ENCODE measurements at places on chromosomes 1 and 21.

DNA sequence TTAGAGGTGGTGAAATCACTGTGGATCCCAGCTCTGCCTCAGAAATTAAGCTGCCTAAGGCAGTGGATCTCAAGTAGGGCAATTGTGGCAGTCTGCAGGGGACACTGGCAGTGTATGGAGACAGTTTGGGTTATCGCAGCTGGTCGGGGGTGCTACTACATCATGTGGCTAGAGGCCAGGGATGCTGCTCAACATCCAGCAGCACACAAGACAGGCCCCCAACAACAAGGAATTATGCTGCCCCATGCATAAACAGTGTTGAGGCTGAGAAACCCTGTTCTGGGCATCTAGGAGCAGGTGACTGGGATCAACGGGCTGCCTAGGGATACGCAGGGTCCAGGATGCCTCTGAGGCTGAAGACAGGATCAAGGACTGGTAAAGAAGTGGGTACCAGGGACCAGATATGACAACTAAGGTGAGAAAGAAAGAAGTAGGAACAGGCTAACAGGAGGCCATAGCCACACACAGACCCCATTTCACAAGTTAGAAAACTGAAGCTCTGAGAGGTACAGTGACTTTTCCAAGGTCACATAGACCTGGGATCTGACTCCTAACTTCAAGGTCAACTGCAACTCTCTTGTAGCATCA lies 8.7 kb downstream of the BATF3 start:
- no peak for DNase-seq

DNA sequence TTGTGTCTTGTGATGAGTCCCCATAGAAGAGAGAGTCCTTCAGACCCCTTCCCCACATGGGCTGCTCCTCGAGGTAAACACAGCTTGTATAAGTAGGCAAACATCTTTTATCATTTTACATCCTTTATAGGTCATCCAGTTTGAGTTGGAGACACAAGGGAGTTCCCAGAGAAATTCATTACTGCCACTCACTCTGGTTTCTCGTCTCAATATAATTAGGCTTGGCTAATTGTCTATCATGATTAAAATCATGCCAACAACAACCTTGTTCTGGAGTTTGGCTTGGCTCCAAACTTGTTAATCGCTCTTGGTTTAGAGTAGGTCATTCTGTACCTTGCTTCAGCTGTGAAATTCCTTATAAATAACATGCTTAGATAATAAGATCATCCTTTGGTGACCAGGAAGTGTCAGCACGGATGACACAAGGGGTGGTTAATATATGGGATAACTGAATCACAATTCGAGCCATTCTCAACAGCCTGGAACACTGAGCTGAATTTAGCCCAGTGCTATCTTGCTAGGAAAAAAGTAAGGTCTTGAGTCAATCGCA lies 70.7 kb upstream of the DAB1 start:
- no peak for DNase-seq

- DNase-seq, result no peak
Measured at GRCh38 chr1:226542623-226543103, 5.9 kb upstream of the STUM start.

- no peak for DNase-seq
Measured at GRCh38 chr1:32100359-32100758, 7.5 kb upstream of the KPNA6 start.

DNA sequence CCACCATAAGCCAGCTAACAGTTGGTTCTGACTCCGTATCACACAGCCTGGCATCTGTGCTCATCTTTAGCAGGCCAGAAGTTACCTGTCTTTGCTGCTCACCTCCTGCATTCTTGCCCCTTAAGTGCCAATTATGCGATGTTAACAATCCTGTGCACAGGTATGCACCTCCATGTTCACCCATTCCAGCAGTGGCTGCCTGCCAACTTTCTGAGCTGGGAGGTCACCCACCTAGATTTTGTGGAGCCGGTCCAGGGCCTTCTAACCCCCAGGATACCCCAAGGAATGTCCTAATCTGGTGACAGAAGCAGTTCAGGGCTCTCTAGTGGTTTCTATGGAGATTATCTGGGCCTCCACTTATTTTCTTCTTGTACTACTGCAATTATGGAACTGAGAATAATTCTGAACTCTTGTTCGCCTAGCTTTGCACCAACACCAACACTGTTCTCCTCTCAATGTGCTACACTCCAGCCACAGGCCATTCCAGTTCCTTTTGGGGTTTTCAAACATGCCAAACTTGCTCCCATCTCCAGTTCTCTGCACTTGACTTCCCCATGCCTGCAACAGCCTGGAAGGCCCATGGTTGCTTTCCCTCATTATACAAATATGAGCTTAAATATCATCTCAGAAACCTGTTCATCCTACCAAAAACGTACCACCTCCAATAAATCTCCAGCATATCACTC lies 9.0 kb downstream of the BCAR3 start:
- DNase-seq, result no peak

DNA sequence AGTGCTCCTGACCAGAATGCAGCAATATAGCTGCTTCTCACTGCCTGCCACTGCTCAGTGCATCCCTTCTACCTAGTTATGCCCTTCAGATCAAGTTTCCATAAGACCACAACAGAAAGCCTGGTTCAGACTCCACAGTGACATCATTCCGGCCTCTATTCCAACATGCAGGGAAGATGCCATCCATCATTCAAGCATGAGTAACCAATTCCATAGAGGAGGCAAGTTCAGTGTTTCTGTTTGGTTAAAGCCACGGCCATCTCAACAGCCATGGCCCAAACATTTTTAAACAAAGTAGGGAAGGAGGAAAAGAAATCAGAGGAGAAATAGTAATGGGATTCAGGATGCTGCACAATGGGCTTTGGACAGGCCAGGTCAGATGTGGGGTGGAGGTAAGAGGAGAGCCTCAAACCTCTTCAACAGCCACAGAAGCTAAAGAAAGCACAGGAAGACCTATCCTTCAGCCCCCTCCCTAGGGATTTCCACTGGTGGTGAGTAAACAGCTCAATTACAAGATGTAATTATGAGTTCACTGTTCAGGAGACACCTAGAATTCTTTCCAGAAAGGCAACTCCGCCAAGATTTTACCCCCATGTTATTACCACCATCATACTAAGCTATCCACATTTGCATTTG lies 484.9 kb downstream of the SETD4 start:
- DNase-seq, result no peak

DNA sequence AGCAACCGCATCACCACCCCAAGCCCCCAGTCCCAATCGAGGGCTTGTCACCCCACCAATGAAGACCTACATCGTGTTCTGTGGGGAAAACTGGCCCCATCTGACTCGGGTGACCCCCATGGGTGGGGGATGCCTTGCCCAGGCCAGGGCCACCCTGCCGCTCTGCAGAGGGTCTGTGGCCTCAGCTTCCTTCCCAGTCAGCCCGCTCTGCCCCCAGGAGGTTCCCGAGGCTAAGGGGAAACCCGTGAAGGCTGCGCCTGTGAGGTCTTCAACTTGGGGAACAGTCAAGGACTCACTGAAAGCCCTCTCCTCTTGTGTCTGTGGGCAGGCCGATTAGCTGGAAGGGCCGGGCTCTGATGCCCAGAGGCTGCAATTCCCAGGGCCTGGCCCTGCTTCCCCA lies 2.0 kb downstream of the SRARP start:
- DNase-seq, result no peak

DNA sequence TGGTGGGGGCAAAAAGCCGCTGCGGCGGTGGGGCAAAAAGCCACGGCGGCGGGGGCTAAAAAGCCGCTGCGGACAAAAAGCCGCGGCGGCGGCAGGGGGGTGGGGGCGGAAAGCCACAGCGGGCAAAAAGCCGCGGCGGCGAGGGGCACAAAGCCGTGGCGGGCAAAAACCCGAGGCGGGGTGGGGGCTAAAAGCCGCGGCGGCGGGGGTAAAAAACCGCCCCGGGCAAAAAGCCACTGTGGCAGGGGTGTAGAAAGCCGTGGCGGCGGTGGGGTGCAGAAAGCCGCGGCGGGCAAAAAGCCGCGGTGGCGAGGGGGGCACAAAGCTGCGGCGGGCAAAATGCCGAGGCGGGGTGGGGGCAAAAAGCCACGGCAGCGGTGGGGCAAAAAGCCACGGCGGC lies 3901.8 kb downstream of the SRGAP2C start:
- no peak for DNase-seq

DNA sequence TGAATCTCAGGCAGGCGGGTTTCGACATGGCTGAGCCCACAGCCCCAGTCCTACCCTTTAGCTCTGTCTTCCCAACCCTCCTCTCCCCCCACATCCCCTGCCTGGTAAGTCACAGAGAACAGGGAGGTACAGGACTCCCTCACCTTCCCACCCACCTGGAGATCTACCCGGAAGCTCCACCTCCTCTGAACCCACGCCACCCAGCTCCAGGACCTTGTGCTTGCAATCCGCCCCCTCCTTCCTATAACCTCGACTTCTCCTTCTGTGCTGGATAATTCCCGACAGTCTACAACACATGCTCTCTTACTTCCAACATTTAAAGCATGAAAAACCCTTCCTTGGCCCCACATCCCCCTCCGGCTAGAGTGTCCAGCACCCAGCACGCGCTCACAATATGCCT lies 22.3 kb downstream of the KIF17 start:
- DNase-seq, result no peak

DNA sequence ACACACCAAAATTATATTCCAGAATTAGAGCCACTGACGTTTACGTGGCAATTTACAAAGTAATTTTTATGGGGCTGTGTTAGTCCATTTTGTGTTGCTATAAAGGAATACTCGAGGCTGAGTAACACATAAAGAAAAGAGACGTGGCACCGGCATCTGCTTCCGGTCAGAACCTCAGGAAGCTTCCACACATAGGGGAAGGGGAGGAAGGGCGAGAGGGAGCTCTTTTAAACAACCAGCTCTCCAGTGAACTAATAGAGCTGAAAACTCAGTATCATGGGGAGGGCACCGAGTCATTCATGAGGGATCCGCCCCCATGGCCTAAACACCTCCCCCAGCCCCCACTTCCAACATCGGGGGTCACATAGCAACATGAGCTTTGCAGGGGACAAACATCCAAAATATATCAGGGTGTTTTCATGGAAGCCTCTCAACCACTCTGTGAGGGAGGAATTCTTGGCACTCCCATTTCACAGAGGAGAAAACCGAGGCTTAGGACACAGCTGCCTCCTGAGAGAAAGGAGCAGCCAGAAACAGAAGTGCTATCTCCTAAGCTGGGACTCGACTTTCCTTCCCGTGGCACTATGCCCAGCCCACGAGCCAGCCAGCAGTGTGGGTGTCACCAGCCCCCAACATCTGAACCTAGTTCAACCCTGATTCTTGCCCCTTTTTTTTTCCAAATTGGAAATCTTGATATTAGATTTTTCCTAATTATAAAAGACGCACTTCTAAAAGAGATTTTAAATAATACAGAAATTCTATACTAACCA lies 29.2 kb downstream of the MIS18A start:
- DNase-seq, result no peak

DNA sequence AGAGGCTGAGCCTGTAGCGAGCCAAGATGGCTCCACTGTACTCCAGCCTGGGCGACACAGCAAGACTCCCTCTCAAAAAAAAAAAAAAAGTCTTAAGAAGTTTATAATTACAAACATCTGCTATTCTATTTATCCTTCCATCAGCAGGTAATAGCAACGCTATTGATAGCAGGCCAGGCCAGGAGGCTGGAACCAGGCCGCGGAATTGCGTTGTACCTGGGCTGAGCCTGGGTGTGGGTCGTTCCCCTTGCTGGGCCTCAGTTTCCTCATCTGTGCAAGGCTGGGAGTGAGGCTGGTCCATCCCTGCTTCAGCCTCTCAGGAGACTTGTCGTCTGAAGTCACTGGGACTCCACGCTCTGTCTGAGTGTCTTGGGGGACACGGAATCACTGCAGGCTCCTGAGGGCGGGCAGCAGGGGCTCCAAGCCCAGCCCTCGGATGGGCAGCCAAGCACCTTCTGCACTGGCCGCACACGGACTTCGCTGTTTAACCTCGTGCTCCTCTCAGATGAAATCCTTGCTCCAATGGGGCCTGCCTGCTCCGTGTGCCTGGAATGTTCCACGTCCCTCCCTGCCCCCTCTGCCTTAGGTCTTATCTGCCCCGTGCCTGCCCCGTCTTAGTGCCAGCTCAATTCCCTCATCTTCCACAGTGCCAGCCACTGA lies 103.9 kb upstream of the C1orf174 start:
- no peak for DNase-seq

DNA sequence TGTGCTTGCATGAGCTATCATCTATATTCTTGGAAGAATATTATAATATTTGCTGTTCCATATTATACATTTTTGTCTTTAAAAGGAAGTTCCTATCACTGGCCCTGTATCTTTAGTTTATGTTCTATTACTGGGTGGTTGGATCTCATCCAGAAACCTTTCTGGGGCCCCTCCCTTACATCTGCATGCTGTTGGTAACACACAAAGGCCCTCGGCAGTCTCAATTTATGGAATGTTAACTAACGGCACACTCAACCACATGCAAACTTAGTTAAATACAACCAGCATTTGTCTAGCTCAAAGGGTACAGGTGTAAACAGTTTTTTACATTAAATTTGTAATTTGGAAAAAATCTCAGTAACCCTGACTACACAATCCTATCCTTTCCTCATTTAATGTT lies 9.7 kb upstream of the HYI start:
- DNase-seq, result no peak

- no peak for DNase-seq
Measured at GRCh38 chr1:90347366-90347765, 352.5 kb downstream of the ZNF326 start.

- no peak for DNase-seq
Measured at GRCh38 chr1:43861337-43861736, 72.3 kb upstream of the ARTN start.

DNA sequence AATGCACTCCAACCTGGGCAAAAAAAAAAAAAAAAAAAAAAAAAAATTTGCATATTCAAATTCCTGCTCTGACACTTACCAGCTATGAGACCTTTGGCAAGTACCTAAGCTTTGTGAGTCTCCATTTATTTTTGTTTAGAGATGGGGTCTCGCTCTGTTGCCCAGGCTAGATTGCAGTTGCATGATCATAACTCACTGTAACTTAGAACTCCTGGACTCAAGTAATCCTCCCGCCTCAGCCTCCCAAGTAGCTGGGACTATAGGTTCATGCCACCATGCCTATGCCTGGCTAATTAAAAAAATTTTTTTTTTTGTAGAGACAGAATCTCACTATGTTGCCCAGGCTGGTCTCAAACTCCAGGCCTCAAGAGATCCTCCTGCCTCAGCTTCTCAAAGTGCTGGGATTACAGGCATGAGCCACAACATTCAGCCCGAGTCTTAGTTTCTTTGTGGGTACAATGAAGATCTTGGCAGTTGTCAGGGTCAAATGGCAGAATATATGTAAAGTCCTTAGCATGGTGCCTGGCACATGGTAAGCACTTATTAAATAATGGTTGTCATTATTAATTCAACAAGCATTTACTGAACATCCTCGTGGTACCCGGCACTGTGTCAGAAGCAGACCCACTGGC lies 53.5 kb upstream of the TENT5B start:
- no peak for DNase-seq

DNA sequence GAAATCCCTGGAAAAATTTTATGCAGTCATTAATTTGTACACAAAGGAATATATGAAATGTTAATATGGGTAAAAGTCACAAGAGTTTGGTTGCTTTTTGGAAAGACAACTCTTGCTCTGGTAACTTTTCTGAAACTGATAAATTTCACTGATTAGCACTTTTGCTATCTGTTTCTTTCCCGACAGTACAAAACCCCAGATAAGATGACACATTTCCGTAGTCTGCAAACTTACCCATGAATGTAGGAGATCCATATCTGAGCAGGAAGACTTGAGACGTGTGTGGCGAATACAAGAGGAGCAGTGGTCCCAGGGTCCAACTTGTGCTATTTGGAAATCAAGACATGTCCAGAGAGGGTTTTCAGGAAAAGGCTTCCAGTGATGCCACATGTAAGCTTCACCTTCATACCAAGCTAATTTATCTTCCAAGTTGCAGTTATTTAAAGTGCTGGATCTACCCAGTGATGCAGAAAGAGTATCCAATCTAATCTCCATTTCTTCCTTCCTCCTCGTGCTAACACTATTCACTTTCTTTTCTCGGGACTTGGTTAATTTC lies 35.9 kb upstream of the SAMSN1 start:
- no peak for DNase-seq
